ENCODE measurements at places on chromosomes 16 and 17. TPM values are rescaled to one million over a fixed set of nuclear protein-coding genes. Genes with fewer than 3 reads are reported as not detected.

Gene CHST4
- polyA plus RNA-seq: 0.34 TPM

Gene PPL
- polyA plus RNA-seq: 14.3 TPM

Gene TAT
- polyA plus RNA-seq: 0.62 TPM

Gene TBC1D3L
- polyA plus RNA-seq: 30.8 TPM

Gene NPB
- polyA plus RNA-seq: 3.5 TPM

Gene CBFA2T3
- 19.1 TPM for polyA plus RNA-seq

Gene PARD6A
- 5.9 TPM for polyA plus RNA-seq

Gene TBC1D3D
- polyA plus RNA-seq: 0.64 TPM

Gene KIF19
- polyA plus RNA-seq: 4.7 TPM

Gene CHST6
- 0.87 TPM for polyA plus RNA-seq

Gene ZNF624
- polyA plus RNA-seq: 2.6 TPM

Data from thymus (tissue), 14 donors.